Activated T-cell treated with anti-CD3 and anti-CD28 coated beads for 24 hours (primary cell): ENCODE measurements at places on chromosomes 7 and 10.

- DNase-seq: no peak
Observed at GRCh38 chr7:10325395-10325794, 648.3 kb upstream of the PHF14 start.

- no peak for DNase-seq
Observed at GRCh38 chr10:100442548-100442947, 20.3 kb upstream of the WNT8B start.

DNA sequence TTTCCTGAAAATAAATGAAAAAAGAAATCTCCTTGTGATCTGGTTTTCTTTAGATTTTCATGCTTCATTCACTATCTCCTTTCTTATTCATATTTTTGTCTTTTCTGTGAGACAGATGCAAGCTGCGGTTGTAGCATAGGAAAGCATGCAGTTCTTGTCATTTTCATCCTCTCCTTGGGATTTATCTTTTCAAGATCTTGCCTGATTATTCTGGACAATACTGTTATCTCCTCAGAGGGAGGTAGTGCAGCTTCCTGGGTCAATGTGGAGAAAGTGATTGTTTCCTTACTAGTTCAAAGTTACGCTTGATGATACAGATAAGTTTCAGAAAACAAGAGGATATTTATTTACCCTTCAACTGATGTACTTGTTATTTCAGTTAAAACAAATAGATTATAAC is 114.6 kb downstream of the CPED1 start:
- no peak for DNase-seq

DNA sequence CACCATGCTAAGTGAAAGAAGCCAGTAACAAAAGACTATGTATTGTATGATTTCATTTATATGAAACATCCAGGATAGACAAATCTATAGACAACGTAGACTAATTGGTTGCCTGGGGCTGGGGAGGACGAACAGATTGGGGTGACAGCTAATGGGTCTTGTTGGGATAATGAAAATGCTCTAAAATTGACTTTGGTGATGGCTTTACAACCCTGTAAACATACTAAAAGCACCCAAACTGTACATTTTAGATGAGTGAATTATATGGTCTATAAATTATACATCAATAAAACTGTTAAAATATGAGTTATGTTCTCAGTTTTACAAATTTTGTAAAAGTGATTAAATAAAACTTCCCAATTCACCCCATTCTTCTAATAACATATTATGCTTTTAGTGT is 261.5 kb downstream of the ELMO1 start:
- DNase-seq: no peak

GRCh38 chr7:28551331-28551730 is 139.0 kb downstream of the CREB5 start:
- DNase-seq: no peak

DNA sequence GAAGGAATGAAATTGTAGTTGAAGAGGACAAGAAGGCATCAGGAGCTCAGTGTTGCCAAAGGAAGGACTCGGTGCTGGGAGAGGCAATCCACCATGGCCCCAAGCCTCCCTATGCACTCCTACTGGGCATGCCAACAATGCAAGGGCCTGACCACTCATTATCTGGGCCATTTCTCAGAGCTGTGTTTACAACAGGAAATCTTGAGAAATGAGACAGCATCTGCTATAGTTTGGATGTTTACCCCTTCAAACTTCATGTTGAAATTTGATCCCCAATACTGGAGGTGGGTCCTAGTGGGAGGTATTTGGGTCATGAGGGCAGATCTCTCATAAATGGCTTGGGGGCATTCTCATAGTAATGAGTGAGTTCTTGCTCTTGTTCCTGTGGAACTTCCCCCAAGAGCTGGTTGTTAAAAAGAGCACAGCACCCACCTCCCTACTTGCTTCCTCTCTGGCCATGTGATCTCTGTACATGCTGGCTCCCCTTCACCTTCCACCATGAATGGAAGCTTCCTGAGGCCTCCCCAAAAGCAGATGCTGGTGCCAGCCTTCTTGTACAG is 50.8 kb upstream of the AOAH start:
- DNase-seq: no peak

- DNase-seq: no peak
Observed at GRCh38 chr10:86509145-86509544, 12.4 kb downstream of the WAPL start.

GRCh38 chr10:79285315-79286197 is 61.7 kb upstream of the PPIF start:
- DNase-seq: no peak

GRCh38 chr7:131604841-131605279 is 48.4 kb upstream of the PODXL start:
- DNase-seq: no peak
